ENCODE measurements at places on chromosomes 3 and 15.
A peak's percentile ranks its signal among the peaks of the same experiment; 100 is the strongest.

GRCh38 chr15:45796433-45796832 is 161.6 kb downstream of the SQOR start:
- no peak for DNase-seq

- no peak for DNase-seq
Measured at GRCh38 chr3:74119221-74119620, 494.5 kb upstream of the PDZRN3 start.

DNA sequence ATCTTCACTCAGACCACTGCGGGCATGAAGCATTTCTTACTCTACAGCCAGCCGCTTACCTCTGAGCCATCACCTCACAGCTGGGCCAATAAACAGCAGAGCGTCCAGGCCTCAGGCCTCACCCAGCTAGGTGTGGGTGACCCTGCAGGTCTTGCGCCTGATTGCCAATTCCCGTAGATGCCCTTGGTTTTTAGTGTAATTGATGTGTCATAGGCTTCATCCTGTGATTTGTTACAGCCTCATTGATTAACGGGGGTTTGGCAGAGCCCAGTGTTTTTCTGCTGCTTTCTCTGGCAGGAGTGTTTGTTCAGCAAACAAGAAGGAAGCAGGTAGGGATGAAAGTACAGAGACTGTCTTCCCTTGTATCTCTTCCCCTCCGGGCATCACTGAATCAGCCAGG is 49.6 kb upstream of the BNIP2 start:
- no peak for DNase-seq

GRCh38 chr3:126083511-126083912 is 412 bp downstream of the SLC41A3 start:
- peak; percentile 87 for DNase-seq

DNA sequence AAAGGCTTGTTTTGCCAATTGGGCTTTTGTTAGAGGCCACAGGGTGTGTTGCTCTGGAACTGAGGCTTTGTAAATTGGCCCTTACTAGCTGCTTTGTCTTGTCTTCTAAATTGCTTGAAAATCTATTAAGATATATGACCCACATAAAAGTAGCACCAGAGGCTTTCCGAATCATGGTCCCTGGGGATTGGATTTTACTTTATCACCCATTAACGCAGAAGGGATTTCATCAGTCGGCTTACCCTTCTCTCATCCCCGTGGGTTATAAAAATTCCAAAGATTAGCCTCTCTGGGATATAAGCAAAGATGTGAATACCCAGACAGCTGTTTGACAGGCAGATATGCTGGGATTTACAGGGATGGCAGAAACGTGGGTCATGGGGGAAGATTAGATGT is 98.3 kb upstream of the CHL1 start:
- no peak for DNase-seq

GRCh38 chr3:52710512-52710911 is 4.6 kb downstream of the SPCS1 start:
- DNase-seq, result no peak

DNA sequence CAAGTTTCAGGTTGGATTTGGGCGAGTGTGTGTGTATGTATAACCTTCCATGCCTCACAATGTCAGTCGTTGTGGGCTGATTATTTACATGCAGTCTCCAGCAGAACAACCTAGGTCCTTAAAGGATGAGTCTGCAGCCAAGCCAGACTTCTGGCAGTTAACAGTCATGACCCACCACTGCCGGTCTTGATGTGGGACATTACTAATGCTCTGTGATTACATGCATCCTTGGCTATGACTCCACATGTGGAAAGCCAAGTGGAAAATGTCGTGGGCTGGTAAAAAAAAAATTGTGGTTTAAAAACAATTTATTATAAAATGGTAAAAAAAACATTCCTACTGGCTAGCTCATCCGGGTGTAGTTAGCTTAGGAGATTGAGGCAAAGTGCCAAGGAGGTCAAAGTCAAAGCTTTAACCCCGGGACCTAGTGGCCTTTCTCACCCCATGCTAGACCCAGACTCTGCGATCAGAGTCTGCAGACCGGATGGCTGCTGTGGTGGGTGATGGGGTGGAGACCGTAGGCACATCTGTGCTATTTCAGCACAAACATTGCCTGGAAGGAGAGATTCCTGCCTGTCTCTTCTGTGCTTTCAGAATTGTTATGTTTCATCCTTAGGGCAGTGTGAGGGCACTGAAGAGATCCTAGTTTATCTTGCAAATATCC is 6.8 kb downstream of the RARRES1 start:
- DNase-seq, result no peak

DNA sequence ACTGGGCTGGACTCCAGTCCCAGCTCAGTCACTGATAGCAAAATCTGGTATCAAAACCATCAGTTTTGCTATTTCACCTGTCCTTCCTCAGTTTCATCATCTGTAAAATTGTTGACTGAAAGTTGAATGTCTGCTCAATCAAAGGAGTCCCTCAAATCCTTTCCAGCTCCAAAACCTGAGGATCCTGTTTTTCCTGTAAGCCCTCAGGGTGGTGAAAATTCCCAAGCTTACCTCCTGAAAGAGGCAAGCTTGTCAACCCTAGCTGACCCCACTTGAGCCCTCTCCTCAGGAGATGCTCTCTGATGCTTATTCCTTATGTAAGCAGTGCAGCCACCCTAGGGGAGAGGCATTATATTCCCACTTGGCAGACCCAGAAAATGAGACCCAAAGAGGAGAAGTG is 82.6 kb downstream of the HMG20A start:
- no peak for DNase-seq

DNA sequence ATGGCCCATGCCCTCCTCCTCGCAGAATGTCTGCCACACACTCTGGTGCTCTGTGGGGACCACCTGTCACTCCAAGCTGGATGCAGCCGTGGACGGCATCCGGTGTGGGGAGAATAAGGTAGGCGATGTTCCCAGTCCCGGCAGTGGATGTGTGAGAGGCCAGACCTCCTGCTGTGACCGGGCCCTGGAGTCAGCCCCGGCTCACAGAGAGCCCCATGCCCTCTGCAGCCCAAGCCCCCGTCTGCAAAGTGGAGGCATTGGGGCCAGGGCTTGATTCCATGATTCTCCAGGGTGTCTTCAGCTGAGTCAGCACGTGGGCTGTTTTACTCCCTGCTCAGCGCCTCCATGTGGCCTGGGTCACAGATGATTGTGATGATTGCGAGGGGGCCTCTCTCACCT is 32.2 kb downstream of the GOLGA6L10 start:
- DNase-seq, result no peak

DNA sequence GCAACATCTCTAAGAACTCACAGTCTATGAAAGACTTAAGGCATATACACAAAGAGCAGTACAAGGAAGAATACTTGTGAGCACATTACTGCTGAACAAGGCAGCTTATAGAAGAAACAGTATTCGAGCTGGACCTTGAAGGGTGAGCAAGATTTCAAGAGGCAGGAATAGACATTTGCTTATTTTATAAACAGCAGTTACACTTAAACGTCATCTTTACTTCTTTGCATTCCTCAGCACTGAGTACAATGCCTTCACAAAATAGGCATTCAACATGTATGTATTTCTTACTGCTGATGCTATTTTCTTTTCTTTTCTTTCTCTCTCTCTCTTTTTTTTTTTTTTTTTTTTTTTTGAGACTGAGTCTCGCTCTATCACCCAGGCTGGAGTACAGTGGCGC is 205.8 kb downstream of the ZIC4 start:
- DNase-seq, result no peak

DNA sequence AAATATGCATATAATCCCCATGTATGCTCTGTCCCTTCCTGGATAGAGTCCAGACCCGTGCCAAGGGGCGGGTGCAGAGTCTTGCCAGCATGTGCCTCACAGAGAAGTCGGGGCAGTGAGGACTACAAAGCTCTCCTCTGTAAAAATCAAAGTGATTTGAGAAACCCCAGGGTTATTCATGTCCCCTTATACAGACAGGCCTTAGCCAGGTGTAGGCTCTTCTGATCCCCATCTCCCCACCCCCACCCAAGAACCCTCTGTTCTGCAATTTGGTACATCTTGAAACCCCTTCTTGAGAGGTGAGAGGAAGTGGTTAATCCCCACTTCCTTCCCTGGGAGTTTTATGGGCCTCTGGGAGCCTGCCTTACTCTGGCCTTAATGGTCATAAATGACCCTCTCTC is 24.7 kb downstream of the TRIM71 start:
- no peak for DNase-seq

DNA sequence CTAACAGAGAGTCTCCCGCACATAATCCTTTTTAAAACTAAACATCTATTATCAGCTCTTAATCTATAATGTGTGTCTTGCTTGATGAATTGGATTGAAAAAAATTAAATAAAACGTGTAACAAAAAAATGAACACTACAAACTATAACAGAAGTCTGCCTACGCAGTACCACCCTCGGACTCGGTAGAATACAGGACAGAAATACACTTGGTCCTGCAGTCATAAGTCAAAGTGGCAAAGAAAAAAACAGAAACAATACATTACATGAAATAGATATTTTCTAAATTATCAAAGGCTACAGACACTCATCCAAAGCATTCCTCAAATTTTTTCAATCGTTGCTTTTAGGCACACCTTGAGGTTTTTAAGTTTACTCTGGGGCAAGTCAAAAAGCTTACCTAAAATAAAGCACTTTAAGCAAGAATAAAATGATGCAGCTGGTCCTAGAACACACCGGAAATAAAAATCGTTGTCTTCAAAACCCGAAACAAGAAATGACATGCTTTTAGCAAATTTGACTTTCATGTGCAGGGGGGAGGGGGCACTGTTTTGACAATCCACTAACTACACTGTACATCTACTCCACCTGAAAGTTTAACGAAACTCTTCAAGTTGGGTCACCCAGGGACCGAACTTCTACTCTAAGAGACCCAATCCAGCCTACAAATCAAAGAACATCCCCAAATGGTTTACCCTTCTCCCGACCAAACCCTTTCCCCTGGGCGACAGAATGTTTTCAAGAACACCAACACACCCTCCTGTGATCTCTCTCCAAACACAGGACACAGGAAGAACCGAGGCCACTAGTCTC is 1.3 kb downstream of the ADAM10 start:
- no peak for DNase-seq

DNA sequence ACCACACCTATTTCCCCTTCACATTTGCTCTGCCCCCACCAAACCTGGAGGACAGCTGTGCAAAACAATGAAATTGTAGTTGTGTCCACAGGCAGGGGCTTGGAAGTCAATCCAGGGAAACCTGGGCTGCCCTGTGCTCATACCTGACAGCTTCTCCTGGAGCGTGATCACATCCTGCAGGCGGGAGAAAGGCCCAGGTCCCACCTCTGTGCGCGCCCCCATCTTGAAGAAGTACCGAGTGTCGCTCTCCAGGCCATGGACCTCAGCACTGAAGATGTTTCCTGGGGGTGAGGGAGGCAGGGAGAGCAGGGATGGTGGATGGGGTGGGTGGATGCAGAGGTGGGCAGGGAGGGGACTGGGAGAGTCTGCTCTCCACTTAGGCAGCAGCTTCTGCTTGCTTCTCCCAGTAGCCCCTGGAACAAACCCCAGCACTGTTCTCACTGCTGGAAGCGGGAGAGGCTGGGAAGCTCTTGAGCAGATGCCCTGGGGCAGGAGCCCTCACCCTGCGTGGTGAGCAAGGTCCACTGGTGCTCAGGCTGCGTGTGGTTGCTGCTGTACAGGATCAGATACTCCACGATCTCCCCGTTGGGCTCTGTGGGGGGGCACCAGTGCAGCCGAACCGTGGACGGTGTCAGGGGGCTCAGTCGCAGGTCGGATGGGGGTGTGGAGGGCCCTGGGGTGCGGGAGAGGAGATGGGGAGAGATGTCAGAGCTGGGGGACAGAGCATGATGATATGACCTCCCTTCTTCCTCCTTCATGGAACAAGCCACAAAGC is 10.7 kb upstream of the IGDCC3 start:
- no peak for DNase-seq

- DNase-seq, result no peak
Measured at GRCh38 chr3:20870106-20870899, 684.3 kb upstream of the SGO1 start.

DNA sequence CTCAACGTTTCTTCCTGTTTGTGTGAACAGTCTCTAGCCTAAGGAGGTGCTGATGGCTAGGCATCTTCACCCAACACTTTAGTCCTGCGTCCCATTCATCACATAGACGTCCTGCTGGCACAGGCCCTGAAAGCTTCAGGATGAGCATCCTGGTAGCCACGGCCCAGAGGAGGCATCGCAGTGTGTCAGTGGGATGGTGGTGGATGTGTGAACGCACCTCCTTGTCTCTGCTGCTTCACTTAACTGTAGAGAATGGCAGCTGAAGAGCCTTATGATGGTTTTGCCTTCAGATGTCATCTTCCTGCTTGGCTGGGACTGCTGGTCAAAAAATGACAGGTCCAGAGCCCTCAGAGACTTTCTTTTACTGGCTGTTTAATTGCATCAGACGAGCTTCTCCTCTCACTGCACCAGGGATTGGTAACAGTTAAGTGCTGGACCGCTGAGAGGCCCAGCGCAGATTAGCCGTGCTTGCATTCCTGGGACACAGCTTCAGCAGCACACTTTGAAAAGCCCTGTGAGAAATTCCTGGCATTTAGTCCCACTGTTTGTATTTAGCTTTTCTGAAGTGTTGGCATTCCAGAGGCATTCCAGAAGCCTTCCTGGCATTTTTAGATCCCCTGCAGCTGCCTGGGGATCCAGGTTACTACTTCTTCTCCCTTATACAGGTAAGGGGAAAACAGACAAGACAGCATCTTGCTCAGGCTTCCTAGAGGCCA is 132.4 kb upstream of the PLXNA1 start:
- peak; percentile 68 for DNase-seq

- DNase-seq, result no peak
Measured at GRCh38 chr3:123740391-123740822, 143.7 kb downstream of the MYLK start.

GRCh38 chr15:64583983-64584382 is 123.6 kb downstream of the ZNF609 start:
- no peak for DNase-seq

DNA sequence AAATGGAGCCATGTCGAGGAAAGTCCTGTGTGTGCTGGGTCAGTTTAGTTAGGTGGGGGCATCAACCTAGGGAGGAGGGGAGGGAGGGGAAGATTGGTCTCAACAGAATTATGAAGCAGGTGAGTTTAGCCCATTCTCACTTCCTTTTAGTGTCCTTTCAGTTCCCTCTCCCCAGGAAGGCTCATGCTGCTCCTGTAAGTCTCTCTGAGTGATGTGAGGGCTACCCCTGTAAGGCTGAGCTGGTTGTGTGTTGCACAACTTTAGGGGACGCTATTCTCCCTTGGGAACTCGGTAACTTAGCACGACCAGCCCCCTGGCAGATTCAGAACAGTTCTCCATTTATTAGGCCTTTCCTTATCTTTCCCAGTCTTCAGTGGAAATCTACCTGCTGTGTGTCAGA is 21.2 kb downstream of the IL5RA start:
- DNase-seq, result no peak

GRCh38 chr3:47949979-47950378 is 66.2 kb downstream of the MAP4 start:
- no peak for DNase-seq

All from iPS-NIHi11 (cell line).